ENCODE measurements at places on chromosomes 3 and 15.

DNA sequence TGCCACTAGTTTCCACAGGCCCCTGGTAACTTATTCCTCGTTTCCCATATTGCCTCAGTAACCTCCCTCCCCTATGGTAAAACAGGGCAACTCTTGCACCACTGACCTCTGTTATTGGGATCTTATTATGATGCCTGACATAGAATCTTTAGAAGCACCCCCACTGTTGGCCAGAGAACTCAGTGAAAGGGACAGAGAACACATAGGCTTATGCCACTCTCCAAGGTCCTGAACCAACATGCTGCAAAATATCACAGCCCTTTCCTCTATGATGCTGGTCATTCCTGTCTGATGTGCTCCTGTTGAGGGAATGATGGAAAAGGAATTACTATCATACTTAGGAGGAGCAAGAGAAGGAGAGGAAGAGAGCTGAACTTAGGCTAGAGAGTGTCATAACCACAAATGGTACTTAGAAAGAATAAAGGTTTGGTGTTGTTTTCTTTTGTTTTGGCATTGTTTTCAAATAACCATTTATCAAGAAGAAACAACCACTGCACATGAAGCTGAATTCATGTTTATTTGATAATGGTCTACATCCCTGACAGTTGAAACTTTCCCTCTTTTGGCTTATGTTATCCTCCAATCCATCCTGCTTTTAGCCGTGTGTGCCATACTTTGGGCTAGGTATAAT is 330.2 kb downstream of the EPHB1 start:
- DNase-seq = peak; percentile 5

- no peak for DNase-seq
Measured at GRCh38 chr3:36317915-36318314, 62.4 kb upstream of the STAC start.

GRCh38 chr15:66452420-66452819 is 45.1 kb downstream of the SNAPC5 start:
- no peak for DNase-seq

DNA sequence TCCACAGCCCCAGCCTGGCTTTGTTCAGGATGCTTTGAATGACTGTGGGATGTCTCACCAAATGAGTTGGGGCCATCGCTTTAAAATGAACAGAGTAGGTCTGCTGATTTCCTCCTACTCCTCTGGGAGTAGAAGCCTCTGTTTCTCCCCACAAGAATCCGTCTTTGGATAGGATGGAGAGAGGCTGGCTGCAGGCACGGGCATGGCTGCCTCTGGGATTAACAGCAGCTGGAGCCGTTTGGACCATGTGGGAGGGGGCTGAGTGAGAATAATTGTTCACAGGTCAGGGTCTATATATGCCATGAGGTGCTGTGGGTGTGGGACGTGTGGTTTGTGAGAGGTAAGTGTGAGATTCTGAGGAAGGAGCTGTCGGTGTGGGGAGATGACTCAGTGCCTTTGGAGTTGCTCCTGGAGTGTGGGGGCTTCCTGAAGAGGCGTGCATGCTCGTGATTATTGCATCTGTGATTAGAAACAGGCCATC is 48.0 kb upstream of the APEH start:
- DNase-seq = no peak

GRCh38 chr15:36880224-36880912 is 220.0 kb downstream of the MEIS2 start:
- DNase-seq = no peak

DNA sequence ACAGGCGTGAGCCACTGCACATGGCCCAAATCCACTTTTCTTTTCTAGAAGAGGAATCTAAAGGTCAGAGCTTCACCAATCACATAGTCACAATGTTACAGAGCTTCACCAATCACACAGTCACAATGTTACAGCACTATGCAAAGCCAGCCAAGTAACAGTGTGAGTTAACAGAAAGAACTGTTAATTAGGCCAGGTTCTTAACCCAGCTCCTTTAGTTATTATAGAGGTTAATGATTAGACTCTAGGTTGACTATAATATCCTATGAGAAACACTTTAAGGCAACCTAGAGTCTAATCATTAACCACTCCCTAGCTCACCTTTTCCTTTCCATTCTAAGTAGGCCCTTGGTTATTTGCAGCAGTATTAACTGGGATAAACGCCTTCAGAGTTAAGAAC is 54.0 kb downstream of the TASOR start:
- no peak for DNase-seq

- no peak for DNase-seq
Measured at GRCh38 chr15:101052681-101053121, 133.5 kb downstream of the LRRK1 start.

- no peak for DNase-seq
Measured at GRCh38 chr3:16885593-16886302, 993 bp downstream of the PLCL2 start.

DNA sequence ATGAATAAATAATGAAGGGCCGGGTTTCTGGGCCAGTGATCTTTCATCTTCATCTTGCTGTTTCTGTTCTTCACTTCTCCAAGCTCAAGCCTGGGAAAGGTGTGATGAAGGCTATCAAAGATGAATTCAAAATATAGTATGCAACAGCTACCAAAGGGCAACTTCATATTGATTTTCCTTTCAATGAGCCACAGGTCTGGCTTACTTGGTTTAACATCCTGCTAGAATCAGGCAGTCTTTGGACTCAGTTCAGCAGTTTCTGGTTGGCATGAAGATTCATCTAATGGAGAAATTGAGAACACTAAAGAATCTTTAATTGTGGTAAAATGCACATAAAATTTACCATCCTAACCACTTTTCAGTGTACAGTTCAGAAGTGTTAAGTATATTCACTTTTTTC is 43.3 kb downstream of the NFKBIZ start:
- no peak for DNase-seq

DNA sequence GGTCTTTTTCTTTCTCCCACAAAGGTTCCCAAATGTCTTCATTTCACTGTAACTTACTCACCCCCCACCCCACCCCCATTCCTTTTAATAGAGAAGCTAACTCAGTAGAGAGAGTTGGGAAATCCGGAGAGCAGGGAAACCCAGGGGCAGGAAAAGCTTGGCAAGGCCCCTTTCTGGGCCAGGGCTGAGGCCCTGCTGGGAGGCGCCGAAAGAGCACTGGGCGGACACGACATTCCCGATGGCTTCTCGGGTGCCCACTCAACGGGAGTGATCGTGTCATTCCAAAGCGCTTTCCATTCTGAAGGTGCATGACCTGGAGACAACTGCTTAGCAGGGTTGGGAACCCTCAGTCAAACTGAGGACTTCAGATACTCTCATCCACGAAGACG is 1.6 kb upstream of the DALRD3 start:
- DNase-seq = no peak

DNA sequence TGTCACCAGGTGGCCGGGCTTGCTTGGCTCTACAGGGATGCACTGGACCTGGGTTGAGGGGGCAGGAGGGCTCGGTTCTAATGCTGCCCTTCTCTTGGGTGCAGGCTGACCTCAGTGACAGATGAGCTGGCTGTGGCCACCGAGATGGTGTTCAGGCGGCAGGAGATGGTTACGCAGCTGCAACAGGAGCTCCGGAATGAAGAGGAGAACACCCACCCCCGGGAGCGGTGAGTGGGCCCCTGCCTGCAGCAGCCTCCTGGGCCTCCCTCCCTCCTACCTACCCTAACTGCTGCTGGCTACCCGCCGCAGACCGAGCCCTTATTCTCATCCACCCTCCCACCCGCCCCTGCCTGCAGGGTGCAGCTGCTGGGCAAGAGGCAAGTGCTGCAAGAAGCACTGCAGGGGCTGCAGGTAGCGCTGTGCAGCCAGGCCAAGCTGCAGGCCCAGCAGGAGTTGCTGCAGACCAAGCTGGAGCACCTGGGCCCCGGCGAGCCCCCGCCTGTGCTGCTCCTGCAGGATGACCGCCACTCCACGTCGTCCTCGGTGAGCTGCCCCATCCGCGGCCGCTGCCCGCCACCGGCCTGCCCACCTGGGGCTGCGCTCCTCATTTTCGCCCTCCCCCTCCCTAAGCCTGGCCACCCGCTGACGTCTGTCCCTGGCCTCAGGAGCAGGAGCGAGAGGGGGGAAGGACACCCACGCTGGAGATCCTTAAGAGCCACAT is 5.6 kb downstream of the FES start:
- DNase-seq = no peak

DNA sequence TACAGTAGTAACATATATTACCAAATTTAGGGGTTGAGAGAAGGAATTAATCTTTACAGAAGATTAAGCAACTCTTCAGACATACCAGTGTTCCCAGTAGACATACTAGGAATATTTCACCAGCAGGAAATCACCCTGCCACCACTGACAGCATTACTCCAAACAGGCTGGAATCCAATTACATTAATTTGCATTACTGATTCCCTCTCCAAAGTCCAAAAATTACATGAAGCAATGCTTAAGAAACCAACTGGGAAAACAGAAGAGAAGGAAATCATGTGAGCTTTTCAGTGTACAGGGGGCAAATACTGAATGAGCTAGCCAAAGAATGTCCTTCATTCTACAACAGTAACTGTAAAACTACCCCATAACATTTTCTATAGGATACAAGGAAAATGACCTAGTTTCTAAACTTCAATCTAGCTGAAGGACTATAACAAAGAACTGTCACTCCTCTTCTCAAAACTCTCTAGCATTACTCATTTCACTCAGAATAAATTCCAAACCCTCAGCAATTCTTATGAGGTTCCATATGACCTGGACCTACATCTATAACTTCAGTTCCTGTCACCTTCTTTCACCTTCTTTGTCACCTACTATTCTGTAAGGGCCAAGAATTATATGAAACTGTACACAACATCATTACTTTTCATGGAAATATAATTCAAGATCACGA is 72.7 kb downstream of the INO80 start:
- DNase-seq = peak; percentile 79

DNA sequence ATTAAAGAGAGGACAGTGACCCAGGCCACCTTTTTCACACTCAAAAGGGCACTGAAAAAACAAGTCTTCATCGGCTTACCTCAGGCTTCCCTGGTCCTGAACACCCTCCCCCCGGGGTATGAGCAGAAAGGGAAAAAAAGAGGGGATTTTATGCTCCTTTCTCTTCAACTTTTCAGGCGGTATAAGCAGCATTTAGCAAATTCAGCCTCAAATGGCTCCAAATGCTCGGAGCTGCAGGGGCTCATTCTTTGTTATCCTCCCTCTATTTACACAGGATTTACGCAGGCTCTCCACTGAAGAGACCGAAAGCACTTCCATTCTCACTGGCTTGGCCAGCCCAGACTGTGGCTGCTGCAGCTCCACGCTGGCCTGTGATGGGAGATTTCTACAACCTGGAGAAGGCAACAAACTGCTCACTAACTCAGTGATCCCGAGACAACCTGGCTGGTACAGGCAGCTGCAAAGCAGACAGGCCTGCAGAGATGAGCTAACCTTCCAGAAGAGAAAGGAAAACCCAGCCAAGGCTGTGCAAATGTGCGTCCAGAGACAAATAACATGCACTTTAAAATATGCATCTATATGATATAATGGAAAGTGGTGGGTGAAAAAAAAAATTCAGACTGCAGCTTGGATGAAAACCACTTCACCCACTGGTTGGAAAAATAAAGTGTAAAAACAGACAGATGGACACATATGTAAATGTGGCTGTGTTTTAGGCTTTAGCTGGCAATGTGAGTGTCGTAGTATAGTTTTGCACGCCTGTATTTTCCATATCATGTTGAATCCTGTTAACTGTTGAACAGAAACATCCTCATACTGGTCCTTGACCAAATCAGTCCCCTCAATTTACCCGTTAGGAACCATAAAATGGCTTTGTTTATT is 54.2 kb downstream of the MEIS2 start:
- no peak for DNase-seq

GRCh38 chr3:150936693-150937092 is 31.5 kb upstream of the MINDY4B start:
- DNase-seq = no peak

Measured in fibroblast of lung (primary cell).